Right atrium auricular region (tissue), 2 donors: ENCODE measurements at places on chromosomes 13 and 19. TPM values are rescaled to one million over a fixed set of nuclear protein-coding genes. Genes with fewer than 3 reads are reported as not detected.

The PTPRH gene
- total RNA-seq = 7.8 TPM

The NECTIN2 gene
- 65.1 TPM for total RNA-seq

The CILP2 gene
- total RNA-seq = 0.19 TPM

The CCDC70 gene
- total RNA-seq = not detected

GRCh38 chr13:29160862-29161261 is 340.7 kb downstream of the MTUS2 start:
- no peak for DNase-seq

DNA sequence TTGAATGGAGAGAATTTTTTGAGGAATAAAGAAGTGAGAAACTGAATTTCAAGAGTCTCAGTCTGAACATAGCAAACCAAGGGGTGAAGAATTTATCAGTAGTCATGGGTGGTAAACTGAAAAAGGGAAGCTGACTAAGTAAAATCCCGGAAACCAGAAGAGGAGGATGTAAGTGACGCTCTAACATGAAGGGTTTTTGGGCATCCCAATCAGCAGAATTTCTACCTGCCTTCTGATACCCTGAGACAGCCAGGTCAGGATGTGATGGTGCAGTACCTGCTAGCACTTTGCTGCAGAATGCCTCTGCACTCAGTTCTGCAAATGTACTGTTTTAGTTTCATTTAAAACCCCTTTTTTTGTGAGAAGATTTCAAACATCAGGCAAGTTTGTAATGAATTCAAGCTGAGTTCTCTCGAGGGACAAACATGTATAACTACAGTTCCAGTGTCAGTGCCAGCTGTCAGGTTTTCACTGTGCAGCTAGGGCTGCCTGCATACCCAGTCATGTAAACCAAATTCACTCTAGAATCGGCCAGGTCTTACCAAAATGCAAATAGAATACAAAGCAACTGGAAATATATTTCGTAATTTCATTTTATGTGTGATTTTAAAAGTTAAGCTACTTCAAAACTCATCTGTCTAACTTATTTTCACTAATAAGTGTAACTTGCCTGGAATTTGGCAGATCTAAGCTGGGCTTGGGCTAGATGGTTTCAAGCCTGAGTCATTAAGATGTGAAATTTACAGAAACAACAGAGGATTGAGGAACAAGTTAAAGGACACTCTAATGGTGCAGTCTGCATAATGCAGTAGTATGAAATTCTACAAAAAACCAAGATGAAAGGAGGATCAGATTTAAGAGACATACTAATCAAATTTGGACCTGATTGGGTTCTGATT is 13.8 kb downstream of the METTL21C start:
- DNase-seq = no peak

GRCh38 chr13:39895254-39895653 is 239.8 kb downstream of the COG6 start:
- DNase-seq = no peak
